ENCODE measurements at places on chromosomes 12 and 14.

- no peak for DNase-seq
Measured at GRCh38 chr14:75283162-75283832, 4.7 kb downstream of the FOS start.

GRCh38 chr12:94416613-94417012 lies 43.1 kb downstream of the CEP83 start:
- no peak for DNase-seq

- peak; percentile 12 for DNase-seq
Measured at GRCh38 chr12:122052285-122052684, 26.3 kb upstream of the MLXIP start.

- DNase-seq = peak; percentile 89
Measured at GRCh38 chr12:1373901-1374735, 220.3 kb downstream of the FBXL14 start.

DNA sequence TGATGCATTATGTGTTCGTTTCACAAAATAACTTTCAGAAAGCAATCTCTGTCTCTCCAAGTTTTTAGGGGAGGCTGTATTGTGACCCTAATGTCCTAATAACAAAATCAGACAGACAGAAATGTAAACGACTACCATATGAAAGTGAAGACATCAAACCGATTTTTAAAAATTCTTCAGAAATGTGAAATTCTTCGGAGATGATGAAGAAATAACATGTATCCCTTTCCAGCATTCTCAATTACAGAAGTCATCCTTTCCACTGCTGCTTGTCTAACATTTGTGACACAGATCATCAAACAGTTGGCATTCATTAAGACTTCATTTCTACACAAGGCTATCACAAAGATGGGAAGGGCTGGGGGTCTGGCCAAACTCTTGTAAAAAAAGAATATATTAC lies 41.0 kb downstream of the DMAC2L start:
- DNase-seq = no peak

DNA sequence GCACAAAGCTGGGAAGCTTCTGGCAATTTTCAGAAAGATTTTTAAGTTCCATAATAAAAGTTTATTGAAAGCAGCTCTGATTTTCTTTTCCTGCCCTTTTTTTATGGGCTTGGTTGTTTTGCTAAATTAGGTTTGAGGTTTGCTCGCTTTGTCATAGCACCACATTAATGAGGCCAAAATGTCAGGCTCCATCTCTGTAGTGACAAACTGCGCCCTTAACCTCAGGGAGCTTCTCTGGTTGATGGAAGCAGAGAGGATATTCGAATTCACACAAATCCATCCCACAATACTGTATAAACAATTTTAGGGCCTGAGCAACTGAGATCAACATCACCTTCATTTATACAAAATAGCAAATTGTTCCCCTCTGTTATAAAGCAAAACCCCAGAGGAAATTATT lies 342.6 kb upstream of the TMPO start:
- DNase-seq = no peak

DNA sequence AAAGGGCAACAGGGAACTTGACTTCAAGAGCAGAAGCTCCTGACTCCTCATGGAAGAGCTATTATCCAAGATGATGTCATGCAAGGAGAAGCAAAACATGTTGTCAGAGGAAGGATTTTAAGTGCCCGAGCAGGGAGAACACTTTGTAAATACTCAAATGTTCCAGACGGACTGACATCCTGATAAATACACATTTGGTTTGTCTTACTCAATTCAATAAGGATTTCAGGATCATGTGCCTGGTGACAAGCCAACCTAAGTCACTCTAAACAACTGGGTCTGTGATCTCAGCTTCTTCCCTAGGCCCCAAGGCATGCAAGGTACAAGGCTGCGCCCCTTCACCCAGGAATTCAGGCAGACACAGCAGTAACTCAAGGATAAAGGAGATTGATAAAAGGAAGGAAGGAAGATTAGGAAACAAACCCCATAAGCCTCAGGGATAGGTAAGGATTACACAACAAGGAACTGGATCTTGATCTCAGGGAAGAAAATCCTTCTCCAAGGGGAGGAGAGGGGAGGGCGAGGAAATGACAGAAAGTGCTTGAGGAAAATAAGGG lies 26.8 kb upstream of the CEBPE start:
- peak; percentile 69 for DNase-seq

GRCh38 chr14:24093207-24093900 lies 757 bp upstream of the PCK2 start:
- no peak for DNase-seq

DNA sequence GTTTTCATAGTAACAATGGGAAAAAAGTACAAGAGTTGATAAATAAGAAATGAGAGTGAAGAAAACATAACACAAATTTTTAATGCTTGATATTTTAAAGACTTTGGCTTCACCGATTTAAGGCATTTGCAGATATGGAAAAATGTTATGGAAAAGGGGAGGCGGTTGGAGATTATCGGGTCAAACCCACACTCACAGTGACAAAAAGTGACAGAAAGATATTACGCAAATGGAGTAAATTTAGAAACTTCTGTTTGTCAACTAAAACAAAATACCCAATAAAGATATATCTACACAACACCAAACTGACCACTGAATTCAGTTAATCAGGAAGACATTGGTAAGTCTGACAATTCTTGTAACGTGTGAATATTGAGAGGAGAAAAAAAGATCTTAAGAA lies 2.5 kb downstream of the PPP1R12A start:
- no peak for DNase-seq

DNA sequence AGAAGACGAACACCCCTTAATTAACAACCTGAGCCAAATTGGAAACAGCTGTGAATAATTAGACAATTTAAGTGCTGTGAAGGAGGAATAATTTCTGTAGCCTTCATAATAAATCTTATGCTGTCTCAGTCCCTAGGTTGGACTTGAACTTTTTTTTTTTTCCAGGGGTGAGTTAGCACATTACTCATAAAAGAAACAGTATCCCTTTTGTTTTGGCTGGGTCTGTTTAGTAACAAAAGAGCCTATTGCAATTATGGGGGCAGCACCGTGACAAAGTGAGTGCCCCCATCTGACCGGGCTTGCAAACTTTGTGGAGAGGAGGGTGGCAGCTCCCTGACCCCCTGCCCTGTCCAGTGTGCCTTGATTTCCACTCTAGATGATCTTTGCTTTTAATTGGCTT lies 167.4 kb downstream of the DICER1 start:
- peak; percentile 32 for DNase-seq

DNA sequence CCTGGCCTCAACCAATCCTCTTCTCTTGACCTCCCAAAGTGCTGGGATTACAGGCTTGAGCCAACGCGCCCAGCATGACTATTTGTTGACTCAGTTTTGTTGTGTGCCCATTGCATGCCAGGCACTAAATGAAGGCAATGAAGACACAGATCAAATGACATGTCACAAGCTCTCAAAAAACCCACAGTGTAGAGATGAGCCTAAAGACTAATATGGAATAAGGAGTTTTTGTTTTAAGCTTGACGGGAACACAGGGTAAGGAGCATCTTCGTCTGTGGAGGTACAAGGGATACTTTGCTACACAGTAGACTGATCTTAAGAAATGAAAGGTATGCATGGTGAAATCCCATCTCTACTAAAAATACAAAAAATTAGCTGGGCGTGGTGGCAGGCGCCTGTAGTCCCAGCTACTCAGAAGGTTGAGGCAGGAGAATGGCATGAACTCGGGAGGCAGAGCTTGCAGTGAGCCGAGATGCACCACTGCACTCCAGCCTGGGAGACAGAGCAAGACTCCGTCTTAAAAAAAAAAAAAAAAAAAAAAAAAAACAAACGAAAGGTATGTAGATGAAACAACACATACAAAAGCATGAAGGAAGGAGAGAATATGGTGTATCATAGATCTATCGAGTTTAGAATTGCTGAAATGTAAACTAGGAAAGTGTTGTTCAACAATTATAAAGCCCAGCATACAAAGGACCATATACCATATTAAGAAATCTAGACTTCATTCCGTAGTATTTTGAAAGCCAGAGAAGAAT lies 122.1 kb upstream of the PTPRB start:
- DNase-seq = no peak

DNA sequence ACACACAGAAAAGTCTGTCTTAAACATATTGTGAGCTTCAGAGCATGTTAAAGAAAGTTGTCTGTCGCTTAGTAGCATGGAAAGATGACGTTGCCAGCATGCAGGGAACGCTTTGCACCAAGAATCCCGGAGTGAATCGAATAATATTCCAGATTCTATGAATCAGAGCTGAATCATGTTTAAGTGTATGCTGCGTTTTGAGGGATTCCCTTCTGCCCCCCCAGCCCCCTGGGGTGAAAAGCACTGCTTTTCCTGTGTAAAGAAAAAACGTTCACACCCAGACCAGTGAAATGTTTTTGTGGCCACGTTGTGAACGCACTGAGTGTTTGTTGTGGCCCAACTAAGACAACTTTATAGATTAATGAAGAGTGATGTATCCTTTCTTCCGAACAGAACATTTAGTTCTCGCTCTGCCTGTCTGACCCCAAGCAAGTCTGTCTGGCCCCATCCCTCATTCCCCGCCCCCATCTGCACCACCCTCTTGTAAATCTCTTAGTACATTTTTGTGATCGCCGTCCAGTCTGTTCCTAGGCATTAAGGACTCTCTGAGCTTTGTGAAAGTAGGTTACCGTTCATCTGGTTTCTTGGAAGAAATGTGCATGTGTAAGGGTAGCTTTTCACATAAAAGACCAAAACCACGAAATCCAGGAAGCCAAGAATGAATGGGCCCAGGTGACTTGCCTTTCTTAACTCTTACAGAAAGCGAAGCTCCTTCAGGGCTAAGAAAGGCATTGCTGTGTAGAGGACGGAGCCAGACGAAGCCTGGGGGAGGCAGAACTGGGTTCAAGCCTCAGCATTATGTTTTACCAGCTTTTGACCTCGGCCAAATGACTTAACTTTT lies 103.0 kb downstream of the SAMD4A start:
- DNase-seq = peak; percentile 89

DNA sequence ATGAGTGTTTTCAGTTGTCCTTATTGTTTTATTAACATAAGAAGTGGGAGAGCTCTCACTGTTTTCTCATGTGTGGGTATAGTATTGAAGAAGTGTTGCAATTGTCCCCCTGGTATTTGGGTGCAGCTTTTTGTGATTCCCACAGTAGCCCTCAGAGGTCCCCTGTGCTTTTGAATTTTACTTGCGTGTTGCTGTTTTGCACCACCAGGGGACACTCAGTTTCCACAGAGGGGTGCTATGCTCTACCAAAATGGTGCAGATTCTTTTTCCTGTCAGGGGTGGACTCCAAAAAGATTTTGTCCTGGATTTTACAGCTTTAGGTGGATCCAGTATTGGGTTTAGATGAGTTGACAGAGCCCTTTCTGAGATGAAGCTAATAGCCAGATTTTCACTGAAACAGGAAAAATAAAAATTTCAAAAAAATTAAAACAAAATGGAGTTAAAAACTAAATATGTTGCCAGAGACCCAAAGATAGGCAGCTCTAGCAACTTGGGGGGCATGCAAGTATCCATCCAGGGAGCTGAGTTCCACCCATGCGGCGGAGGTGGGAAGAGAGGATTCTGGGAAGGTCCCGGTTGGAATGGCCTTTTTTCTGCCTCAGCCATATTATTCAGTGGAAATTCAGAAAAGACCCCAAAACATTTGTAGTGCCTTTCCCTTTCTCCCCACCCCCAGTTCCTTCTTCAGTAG lies 50.2 kb downstream of the TTLL5 start:
- peak; percentile 67 for DNase-seq

DNA sequence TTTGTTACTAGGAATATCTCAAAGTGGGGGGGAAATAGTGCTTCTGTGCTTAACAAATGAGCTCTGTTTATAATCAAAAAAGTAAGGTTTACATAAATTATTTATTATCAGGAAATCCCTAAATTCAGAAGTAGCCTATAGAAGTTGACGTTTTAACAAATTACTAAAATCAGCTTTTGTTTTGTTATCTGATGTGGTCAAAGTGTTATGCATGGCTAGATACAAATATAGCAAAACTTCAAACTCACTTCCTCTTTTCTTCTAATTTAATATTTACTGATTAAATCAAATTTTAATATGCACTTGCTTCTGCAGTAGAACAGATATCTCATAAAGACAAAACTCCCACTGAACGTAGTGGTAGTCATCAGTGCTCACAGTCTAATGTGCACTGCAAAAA lies 47.5 kb downstream of the GARIN6 start:
- no peak for DNase-seq

- peak; percentile 70 for DNase-seq
Measured at GRCh38 chr14:46197856-46198255, 453.7 kb downstream of the RPL10L start.

GRCh38 chr12:113907446-113908180 lies 58.5 kb downstream of the RBM19 start:
- no peak for DNase-seq

GRCh38 chr12:51589060-51589459 lies 2.0 kb upstream of the SCN8A start:
- DNase-seq = no peak

GRCh38 chr14:94465042-94465441 lies 11.0 kb downstream of the SERPINA9 start:
- no peak for DNase-seq

DNA sequence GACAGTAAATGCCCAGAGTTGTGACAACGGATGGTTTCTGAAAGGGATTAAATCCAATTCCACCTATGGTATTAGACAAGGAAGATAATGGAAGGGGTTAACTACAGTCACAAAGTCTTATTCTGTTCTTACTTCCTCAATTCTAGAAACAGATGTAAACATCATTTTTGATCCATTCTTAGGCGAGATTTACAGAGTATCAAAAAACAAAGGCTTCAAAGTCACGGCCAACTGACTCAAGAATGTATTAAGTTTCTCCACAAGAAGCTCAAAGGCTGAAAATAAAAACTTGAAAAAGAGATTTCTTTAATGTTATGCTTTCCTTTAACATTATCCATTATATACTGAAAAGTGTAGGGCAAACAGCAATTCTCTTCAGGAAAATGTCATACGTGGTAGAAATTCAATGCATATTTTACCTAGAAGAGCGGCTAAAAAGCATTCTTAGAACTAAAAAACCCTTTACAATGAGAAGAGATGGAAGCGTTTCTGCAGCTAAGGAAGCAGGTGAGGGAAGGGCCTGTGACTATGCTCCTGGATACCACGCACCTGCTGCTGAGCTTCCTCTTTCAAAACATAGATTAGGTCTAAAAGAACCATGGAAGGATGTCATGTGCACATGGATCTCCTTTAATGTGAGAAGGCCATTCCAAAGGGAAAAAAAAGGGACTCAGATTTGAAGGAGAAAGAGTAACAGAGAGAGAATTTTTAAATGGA lies 185.8 kb downstream of the STXBP6 start:
- no peak for DNase-seq

GRCh38 chr12:685388-685787 lies 22.1 kb upstream of the NINJ2 start:
- DNase-seq = no peak

- DNase-seq = no peak
Measured at GRCh38 chr12:100632445-100632892, 59.0 kb downstream of the GAS2L3 start.

- no peak for DNase-seq
Measured at GRCh38 chr14:85254711-85255110, 275.2 kb upstream of the FLRT2 start.

GRCh38 chr12:67592228-67593011 lies 56.1 kb upstream of the DYRK2 start:
- DNase-seq = peak; percentile 80

DNA sequence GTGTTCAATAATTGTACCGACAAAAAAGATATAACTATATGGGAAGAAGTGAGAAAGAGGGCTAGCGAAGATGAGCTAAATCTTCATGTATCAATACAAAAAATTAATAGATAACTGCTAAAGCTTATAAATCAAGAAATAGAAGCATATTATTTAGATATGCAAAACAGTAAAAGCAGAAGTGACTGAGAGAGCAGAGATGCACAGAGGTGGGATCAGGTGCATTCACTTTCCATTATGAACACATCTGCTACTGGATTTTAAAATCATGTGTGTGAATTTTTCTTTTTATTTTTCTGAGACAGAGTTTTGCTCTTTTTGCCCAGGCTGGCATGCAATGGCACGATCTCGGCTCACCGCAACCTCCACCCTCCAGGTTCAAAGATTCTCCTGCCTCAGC lies 33.4 kb downstream of the GUCY2C start:
- DNase-seq = no peak

All from fibroblast of mammary gland (primary cell).